ENCODE measurements at places on chromosomes 6 and 20.

GRCh38 chr6:154689493-154690255, 43.5 kb upstream of the SCAF8 start:
- DNase-seq, result no peak

DNA sequence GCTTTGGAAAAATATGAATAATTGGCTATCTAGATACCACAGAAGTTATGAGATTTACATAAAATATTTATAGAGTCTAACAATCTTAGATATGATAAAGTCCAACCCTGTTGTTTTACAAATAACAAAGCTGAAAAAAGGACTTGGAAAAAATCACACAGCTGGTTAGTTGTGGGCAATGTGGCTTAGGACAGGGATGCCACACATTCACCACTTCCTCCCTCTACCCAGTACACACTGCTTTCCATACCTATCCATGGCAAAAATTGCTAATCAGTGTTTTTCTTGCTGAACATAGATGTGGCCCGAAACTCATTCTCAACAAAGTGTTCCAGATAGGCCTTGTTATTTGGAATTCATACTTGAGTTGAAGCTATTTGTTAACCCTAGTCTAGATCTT, 147.3 kb upstream of the BMP5 start:
- no peak for DNase-seq

GRCh38 chr6:122400462-122401089, 1.1 kb downstream of the HSF2 start:
- no peak for DNase-seq

DNA sequence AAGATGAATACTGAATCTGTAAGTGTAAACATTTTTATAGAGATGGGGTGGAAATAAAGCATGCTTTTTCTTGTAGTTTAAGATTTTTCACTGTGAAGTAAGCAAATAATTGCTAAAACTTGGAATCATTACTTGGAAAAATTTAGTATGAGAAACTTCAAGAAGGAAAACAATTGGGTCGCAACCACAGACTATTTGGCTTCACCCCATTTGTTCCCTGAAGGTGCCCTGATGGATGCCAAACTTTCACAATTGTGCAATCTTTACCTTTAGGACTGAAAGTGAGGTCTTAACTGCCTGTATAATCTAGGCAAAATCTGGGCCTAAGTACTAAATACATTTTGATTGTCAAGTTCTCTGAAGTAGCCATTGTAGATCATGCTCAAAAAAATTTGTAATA, 330.1 kb downstream of the HDGFL1 start:
- no peak for DNase-seq

- DNase-seq, result no peak
Measured at GRCh38 chr6:142324111-142324510, 22.3 kb downstream of the ADGRG6 start.

DNA sequence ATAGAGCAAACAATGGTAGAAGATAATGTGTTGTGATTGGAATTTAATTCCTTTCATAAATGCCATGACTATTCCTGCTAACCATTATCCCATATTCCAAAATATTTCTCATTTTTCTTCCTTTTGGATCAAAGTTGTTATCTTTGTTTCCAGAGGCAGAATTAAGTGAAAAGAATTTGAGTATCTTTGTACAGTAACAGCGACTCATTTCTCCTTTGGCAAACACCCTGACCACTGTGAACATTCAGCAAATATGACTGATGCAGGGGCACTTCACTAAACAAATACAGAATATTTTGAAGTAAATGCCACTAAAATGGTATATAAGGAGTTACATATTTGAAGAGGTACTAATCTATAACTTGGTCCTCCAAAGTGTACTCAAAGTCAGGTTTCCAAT, 105.0 kb upstream of the LAMP5 start:
- DNase-seq, result no peak

GRCh38 chr6:166268431-166268830, 39.8 kb downstream of the PRR18 start:
- no peak for DNase-seq
